ENCODE measurements at places on chromosomes 12 and 14.

GRCh38 chr14:75871181-75871880 is 110.5 kb downstream of the TGFB3 start:
- no peak for DNase-seq

- no peak for DNase-seq
Observed at GRCh38 chr14:102732924-102733323, 44.3 kb upstream of the TRAF3 start.

DNA sequence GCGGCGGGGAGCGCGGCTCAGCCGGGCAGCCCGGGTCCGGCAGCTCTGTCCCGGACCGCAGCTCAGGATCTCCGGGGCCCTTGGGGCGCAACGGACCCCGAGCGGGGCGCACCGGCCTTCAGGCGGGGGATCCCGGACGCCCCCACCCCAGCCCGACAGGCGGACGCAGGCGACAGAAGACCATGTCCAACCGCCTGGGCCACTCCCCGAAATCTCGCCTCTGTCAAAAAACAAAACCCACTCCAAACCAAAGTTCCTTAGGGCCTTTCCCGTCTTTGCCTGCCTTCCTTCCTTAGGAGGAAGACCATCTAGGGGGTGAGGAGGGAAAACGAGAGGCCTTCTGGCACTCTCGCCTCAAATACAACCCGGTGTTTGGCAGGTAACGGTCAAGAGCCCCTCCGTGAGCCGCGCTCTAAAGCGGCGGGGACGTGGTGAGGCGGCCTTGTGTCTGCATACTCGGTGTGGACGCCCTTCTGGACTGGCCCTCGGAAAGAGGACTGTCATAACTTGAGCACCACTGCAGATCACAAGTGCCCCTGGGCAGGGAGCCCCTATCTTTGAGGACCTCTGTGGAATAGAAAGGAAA is 604 bp downstream of the HCFC2 start:
- DNase-seq, result peak; percentile 15

- DNase-seq, result peak; percentile 38
Observed at GRCh38 chr12:62006076-62006732, 254.0 kb upstream of the USP15 start.

- peak; percentile 8 for DNase-seq
Observed at GRCh38 chr12:117333331-117333881, 28.0 kb downstream of the NOS1 start.

GRCh38 chr12:102602521-102602920 is 122.2 kb upstream of the IGF1 start:
- no peak for DNase-seq

DNA sequence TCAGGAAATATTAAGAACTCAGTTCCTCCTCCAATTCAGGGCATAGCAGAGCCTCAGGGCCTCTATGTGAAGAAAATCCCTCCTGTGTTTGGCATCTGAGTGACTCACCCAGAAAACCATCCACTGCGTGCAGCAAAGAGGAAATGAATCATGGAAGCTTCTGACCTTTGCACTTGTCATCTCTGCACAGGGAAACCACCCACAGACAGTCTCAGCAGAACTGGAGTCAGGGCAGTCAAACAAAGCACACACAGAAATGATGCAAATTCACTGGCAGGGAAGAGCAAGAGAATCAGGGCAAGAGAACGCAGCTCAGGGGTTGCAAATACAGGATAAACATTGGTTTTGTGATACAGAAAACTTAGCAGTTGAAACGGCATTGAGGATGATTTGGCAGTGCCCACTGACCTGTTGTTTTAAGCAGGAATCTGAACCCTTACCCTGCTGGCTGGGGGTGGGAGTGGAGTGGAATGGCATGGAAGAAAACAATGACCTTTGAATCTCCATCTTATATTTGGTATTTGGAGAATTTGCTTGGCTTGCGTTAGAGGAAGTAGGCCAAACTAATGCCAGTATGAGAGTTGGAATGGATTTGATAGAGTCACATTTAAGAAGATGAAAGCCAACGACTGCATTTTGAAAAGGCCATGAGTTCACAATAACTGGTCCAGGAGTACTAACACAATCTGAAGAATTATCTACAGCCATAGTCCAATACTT is 53.5 kb downstream of the PHLDA1 start:
- peak; percentile 100 for DNase-seq

GRCh38 chr12:114687802-114688201 is 3.8 kb upstream of the TBX3 start:
- no peak for DNase-seq

GRCh38 chr12:53160673-53161072 is 19.8 kb upstream of the ZNF740 start:
- no peak for DNase-seq

- DNase-seq, result no peak
Observed at GRCh38 chr12:72658615-72659014, 386.4 kb downstream of the TRHDE start.

GRCh38 chr14:46651526-46652144 is at the start of gene RPL10L:
Gene RPL10L (minus strand): TSS chr14:46651781. CDS start chr14:46651736, 45 bp downstream.
- DNase-seq, result no peak

GRCh38 chr12:65277994-65278575 is 398 bp upstream of the MSRB3 start:
- no peak for DNase-seq

GRCh38 chr12:131986361-131986760 is 36.6 kb downstream of the EP400 start:
- DNase-seq, result no peak

Measured in kidney capillary endothelial cell (primary cell).